ENCODE measurements at places on chromosomes 3 and 15. TPM values are rescaled to one million over a fixed set of nuclear protein-coding genes. Genes with fewer than 3 reads are reported as not detected.

GRCh38 chr15:32718227-32718820 is 520 bp downstream of the GREM1 start:
- DNase-seq = no peak
- H3K27ac ChIP-seq = no peak overlapping the region
- H3K4me1 ChIP-seq = no peaks in the 10 kb centered on the region
- H3K27me3 ChIP-seq = no peaks in the 10 kb centered on the region
- no peaks in the 10 kb centered on the region for H3K36me3 ChIP-seq

GRCh38 chr3:20185331-20185678 is 701 bp downstream of the SGO1 start:
- no peaks in the 10 kb centered on the region for H3K4me1 ChIP-seq
- H3K36me3 ChIP-seq = no peaks in the 10 kb centered on the region
- DNase-seq = peak; percentile 27
- H3K27me3 ChIP-seq = no peaks in the 10 kb centered on the region
- H3K4me3 ChIP-seq = no peak overlapping the region

TRPM1 gene
- total RNA-seq = not detected

SLC38A3 gene
- not detected for total RNA-seq

- H3K4me3 ChIP-seq = no peak overlapping the region
- H3K4me1 ChIP-seq = no peaks in the 10 kb centered on the region
- DNase-seq = no peak
- H3K27me3 ChIP-seq = no peaks in the 10 kb centered on the region
- H3K36me3 ChIP-seq = peaks cover 21% of the 10 kb centered on the region
Measured at GRCh38 chr15:43702174-43702573, 8.5 kb downstream of the CKMT1A start.

GRCh38 chr3:44772099-44772442 is 10.5 kb downstream of the KIF15 start:
- no peak overlapping the region for H3K4me3 ChIP-seq
- H3K27ac ChIP-seq = no peak overlapping the region
- H3K4me1 ChIP-seq = no peaks in the 10 kb centered on the region
- H3K27me3 ChIP-seq = no peaks in the 10 kb centered on the region
- no peak for DNase-seq

MEGF11 gene
- total RNA-seq = 0.39 TPM

- H3K4me1 ChIP-seq = peaks cover 5% of the 10 kb centered on the region
- DNase-seq = no peak
- no peaks in the 10 kb centered on the region for H3K36me3 ChIP-seq
- no peaks in the 10 kb centered on the region for H3K27me3 ChIP-seq
Measured at GRCh38 chr3:2092758-2093157, 5.9 kb upstream of the CNTN4 start.

DNA sequence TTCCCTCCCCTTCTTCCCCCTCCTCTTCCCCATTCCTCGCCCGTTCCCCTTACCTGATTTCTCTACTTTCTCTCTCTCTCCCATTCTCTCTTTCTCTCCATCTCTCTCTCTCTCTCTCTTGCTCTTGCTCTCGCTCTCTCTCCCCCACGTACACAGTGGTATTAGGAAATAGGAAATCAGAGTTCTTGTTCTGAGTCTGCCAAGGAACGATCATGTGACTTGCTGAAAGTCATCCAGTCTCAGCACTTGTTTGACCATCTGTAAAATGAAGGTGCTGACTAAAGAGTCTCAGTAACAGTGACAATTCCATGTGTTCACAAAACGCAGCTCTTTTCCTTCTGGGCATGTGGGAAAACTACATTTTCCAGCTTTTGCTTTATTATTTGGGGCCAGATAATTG is 445.0 kb upstream of the TGFBR2 start:
- H3K27ac ChIP-seq = peak overlapping the region; percentile 24
- H3K36me3 ChIP-seq = no peaks in the 10 kb centered on the region
- no peaks in the 10 kb centered on the region for H3K27me3 ChIP-seq
- H3K4me1 ChIP-seq = peaks cover 10% of the 10 kb centered on the region

GOLGA6A gene
- not detected for total RNA-seq

BSN gene
- total RNA-seq = 0.10 TPM
